ENCODE measurements at places on chromosomes 11 and 22.

DNA sequence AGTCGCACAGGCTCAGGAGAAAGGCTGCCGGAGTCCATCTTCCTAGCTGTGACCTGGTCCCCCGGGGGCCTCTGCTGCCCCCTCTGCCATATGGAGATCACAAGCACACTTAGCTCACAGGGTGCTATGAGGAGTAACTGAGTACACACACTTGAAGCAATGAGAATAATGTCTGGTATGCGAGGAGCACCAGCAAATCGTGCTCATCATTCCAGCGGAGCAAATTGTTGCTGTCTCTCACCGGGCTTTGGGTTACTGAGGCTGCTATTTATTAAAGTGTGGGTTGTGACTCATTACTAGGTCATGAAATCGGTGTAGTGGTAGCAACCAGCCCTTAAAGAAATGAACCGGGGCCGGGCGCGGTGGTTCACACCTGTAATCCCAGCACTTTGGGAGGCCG, 48.1 kb upstream of the EIF3D start:
- peak; percentile 97 for DNase-seq

DNA sequence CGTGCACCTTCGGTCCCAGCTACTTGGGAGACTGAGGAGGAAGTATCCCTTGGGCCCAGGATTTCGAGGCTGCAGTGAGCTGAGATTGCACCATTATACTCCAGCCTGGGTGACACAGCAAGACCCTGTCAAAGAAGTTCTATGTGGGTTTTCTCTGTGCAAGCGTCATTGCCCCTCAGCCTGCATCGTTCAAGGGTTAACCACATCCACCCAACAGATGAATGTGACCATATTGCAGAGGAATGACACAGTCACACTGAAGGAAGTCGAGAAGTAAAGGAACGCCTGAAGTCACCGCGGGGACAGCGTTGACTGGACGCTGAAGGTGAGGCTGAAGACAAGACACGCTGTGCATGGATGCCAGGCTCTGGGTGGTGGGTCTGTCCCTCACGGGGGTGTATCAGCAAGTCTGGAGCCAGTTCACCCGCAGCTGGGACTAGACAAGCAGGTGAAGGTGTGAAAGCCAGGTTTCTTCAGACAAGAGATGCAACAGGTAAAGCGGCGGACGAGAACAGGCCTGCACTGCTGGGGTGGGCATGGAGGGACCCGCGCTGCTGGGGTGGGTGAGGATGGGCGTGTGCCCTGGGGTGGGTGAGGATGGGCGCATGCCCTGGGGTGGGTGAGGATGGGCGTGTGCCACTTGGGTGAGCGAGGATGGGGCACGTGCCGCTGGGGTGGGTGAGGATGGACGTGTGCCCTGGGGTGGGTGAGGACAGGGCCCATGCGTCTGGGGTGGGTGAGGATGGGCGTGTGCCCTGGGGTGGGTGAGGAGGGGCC, 36.5 kb upstream of the TOLLIP start:
- no peak for DNase-seq

DNA sequence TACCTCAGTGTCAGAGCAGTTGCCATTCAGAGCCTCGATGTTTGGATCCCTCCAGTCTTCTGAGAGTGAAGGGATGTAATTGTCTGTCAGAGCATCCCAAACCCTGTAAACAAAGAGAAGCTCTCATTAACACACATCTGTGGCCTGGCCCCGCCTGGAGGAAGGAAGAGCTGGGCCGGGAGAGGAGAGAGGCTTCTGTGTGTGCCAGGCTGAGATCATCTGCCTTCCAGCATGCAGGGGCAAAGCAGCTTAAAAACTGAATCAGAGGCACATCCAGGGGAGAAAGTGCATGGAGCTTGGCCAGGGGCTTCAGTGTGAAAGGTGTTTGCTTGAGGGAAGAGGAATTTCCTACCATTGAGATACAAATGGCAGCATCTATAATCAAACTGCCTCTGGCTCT, 14.5 kb downstream of the FEZ1 start:
- DNase-seq = no peak

DNA sequence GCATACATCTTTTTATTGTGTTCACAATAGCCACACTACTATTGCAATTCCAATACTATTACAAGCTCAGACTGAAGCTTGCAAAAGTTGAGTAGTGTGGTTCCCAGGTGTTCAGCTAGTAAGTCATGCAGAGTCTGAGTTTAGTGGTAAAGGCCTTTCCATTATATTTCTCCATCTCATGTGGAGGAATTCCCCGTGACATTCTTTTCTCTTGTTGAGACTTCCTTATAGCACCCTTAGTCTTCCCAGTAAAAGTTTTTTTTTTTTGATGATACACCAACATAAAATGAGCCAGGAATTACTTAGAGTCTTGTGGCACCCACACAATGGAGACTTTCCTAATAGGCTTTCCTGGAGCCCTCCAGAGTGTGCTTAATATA, 110.8 kb downstream of the UVRAG start:
- peak; percentile 45 for DNase-seq

DNA sequence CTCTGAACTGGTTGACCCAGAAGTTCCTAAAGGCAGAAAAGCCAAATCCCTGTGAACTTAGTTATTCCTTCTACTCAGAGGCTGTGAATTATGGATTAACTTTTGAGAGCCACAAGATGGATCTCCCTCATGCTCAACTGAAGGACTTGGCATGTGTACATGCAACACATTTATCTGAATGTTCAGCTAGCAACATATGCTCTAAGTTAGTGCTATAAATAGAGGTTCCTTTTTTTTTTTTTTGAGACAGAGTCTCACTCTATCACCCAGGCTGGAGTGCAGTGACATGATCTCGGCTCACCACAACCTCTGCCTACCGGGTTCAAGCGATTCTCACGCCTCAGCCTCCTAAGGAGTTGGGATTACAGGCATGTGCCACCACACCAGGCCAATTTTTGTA, 40.1 kb downstream of the EIF4ENIF1 start:
- DNase-seq = no peak

DNA sequence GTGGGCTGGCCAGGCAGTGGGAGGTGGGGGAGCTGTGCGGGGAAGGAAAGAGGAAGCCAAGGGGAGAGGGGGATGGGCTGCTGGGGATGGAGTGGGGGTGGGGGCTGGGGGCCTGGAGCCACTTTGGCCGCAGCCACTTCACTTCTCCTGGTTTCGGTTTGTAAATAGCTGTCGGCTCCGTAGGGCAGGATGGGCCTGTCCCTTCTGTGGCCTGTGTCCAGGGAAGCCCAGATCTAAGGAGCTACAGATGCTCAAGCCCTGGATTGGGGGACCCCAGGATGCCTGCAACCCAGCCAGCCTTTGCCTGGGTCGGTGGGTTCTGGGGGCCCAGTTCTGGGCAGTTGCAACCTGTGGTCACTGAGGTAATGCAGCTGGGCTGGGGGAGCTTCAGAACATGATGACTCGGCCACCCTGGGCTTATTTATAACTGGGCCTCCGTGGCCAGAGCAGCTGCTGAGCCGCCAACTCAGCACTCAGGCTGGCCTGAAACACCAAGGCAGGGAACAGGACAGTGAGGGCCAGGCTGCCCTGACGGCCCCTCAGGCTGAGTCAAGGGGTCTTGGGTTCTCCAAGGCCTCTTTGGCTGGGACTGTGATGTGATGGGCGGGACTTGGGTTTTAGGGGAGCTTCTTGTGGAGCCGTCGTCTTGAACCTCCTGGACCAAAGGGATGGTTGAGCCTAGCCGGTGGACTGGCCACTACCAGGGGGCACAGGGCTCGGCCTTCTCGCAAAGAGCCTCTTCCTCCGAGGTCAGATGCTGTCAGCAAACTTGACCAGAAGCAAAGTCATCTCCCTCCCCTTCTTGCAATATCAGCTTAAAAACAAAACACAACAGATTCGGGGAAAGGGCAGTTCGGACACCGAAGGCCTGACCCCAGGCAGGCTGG, 15.0 kb upstream of the SLC39A13 start:
- DNase-seq = peak; percentile 38

GRCh38 chr11:46800177-46800576, 45.9 kb downstream of the CKAP5 start:
- DNase-seq = no peak

DNA sequence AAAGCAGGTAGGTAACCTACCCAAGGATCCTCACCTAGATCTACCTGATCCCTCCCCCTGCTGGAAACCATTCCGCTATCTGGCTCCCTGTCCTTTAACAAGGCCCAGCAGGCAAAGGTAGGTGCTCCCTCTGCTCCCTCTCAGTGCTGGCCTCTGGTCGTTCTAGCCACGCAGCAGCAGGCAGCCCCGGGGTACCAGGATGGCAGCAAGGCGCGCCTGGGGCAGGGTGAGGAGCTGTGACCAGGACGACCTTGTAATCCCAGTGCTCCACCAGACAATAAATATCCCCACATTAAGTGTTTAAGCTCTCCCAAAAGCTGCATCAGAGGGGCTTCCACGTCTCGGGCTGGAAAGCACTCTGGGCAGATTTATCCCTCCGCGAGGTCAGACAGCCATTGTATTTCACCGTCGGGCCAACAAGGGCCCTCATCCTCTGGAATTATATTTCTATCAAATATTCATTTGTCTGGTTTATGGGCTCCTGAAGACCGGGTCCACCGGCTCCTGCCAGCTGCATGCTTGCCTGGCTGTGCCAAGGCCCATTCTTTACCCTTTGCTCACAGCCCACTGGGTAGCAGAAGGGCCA, 81.3 kb downstream of the CHST1 start:
- no peak for DNase-seq

GRCh38 chr11:73241300-73241699, 23.2 kb downstream of the P2RY2 start:
- DNase-seq = no peak

DNA sequence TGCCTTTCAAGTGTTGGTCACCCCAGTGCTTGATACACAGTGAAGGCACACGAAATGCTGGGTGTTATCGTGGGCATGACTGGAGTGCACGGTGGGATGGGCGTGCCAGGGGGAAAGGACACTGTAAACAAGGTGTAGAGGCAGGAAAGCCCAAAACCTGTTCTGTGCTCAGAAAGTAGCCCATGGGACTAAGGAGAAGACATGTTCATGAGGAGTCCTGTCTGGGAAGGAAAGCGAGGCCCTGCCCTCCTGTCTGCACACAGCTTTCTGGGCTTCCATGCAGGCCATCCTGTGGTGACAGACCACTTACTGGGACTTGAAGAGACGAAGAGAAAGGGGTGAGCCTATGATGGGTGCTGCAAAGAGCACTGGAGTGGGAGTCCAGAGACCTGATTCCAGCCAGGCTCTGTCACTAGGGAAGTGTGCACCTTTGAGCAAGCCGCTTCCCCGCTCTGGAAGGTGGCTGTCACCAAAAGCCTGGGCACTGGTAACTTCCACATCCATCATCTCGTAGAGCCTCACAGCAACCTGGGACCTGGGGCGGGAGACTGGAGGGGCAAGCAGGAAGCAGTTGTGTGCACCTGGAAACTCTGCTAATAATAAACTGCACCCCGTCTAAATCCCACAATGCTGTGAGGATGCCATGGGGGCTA, 846 bp upstream of the POU2F3 start:
- DNase-seq = no peak

DNA sequence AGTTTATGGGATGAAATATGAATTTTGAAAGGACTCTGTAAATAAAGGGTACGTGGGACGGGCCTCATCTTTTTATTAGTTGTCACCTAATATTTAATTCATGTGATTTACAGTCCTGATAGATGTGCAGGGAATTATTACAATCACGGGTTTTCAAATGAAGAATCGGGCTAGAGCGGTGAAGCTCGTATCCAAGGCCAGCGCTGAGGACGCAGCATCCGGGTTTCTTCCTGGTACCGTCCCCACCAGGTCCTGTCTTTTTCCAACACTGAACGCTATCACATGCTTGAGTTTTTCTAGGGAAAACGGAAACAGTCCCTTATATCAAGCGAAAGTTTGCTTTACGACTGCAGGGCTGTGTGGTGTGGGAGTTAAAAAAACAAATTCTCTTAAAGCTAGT, 787 bp downstream of the SMDT1 start:
- peak; percentile 51 for DNase-seq

GRCh38 chr22:42207918-42208317, 62.5 kb downstream of the TCF20 start:
- no peak for DNase-seq

All from fibroblast of skin of back (primary cell).